ENCODE measurements at places on chromosomes 1 and 21. TPM values are rescaled to one million over a fixed set of nuclear protein-coding genes. Genes with fewer than 3 reads are reported as not detected.

- DNase-seq, result peak; percentile 51
Observed at GRCh38 chr1:112674986-112675727, 698 bp downstream of the MOV10 start.

Gene SLC45A3
- 59.6 TPM for total RNA-seq

Gene BARHL2
- not detected for total RNA-seq

GRCh38 chr1:6743189-6744101 is 41.8 kb upstream of the CAMTA1 start:
- no peak for DNase-seq

- DNase-seq, result no peak
Observed at GRCh38 chr1:59298710-59299346, 1.9 kb downstream of the FGGY start.

- DNase-seq, result no peak
Observed at GRCh38 chr1:225602590-225603206, 50.2 kb downstream of the ENAH start.

Gene DENND4B
- total RNA-seq, result 36.5 TPM

GRCh38 chr1:66374148-66374547 is 159.8 kb upstream of the SGIP1 start:
- DNase-seq, result no peak

Gene DHRS3
- total RNA-seq, result 84.8 TPM

Gene SV2A
- total RNA-seq, result not detected

GRCh38 chr1:62407398-62408009 is 29.3 kb upstream of the USP1 start:
- peak; percentile 75 for DNase-seq

- DNase-seq, result no peak
Observed at GRCh38 chr21:34838956-34839820, 170.4 kb downstream of the CLIC6 start.

Gene DMBX1
- total RNA-seq, result 3.1 TPM

DNA sequence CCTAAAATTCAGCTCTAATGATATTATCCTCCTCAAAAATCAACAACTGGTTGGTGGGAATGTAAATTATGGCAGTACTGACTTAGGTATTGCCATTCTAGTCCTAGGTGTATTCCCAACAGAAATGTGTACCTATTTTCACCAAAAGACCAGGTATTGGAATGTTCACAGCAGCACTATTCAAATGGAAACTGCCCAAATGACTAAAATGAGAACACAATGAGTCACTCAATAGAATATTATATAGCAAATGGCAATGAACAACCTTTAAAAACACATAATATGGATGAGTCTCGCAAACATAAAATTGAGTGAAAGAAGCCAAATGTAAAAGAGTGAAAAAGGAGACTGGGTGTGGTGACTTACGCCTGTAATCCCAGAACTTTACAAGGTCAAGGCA is 44.9 kb downstream of the GADD45A start:
- DNase-seq, result no peak

GRCh38 chr21:17560377-17561025 is 47.7 kb downstream of the CXADR start:
- DNase-seq, result no peak

GRCh38 chr21:28615276-28615675 is 377.4 kb downstream of the LTN1 start:
- no peak for DNase-seq

Gene AQP10
- total RNA-seq, result not detected

Gene SRM
- 70.7 TPM for total RNA-seq

GRCh38 chr1:94883691-94884090 is 43.2 kb downstream of the CNN3 start:
- DNase-seq, result no peak

DNA sequence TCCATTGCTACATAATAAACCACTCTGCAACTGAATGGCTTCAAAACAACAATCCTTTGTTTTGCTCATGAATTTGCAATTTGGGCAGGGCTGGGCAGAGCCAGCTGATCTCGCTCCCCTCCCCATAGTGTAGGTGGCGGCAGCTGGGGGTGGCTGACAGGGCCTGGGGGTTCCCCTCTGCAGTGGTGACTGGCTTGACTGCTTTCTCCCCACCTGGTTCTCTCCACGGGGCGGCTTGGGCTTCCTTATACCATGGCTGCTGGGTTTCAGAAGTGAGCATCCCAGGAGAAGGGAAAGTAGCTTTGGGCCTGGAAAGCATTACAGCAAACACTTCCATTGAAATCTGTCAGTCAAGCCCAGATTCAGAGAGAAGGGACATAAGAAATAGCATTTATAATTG is 129.7 kb upstream of the ZBTB40 start:
- no peak for DNase-seq

GRCh38 chr1:54581621-54582035 is 33.6 kb downstream of the ACOT11 start:
- DNase-seq, result peak; percentile 25

DNA sequence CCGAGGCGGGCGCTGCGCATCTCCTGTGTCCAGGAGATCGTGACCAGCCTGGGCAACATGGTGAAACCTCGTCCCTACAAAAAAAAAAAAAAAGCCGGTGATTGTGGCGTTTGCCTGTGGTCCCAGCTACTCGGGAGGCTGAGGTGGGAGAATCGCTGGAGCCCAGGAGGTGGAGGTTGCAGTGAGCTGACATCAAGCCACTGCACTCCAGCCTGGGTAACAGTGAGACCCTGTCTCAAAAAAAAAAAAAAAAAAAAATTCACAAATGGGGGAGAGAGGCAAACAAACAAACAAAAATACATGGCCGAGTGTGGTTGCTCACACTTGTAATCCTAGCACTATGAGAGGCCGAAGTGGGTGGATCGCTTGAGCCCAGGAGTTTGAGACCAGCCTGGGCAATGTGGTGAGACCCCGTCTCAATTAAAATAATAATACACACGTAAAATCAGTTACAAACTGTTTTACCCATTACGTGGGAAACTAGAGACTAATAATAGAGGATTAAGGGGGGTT is 758 bp downstream of the TATDN3 start:
- DNase-seq, result no peak

Gene CELA2B
- total RNA-seq, result not detected

Gene PPM1J
- total RNA-seq, result 2.1 TPM

Gene CACHD1
- total RNA-seq, result not detected

GRCh38 chr1:74463333-74463988 is 49.0 kb downstream of the LRRC53 start:
- no peak for DNase-seq

Gene CA14
- not detected for total RNA-seq

GRCh38 chr1:231866392-231867331 is 240.1 kb downstream of the DISC1 start:
- DNase-seq, result peak; percentile 80

GRCh38 chr1:208007319-208007937 is 96.5 kb upstream of the CD34 start:
- DNase-seq, result no peak

Measured in HT-29 (cell line).